ENCODE measurements at places on chromosomes 7 and 10. TPM values are rescaled to one million over a fixed set of nuclear protein-coding genes. Genes with fewer than 3 reads are reported as not detected.
A peak's percentile ranks its signal among the peaks of the same experiment; 100 is the strongest.

Gene AKR1C1
- total RNA-seq, result 72.2 TPM

GRCh38 chr7:6446838-6447580 lies 745 bp downstream of the DAGLB start:
- DNase-seq, result peak; percentile 85

DNA sequence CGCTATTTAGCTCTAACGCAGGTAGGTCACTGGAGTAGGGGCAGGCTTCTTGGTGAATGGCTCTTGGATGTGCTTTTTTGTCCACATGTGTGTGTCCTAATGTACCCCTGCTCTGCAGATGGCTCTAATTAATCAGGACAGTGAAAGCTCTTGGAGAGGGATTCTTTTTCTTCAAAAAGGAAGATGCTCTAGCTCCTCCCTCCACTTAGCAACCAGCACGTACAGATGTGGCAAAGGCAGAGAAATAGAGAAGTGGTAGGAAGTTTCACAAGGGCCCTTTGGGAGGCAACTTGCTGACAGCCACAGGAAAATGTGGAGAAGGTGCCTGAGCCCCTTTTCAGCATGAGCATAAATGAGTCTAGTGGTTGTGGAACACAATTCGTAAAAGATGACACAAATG lies 221.7 kb downstream of the PLXNA4 start:
- DNase-seq, result no peak

Gene CH25H
- 8.2 TPM for total RNA-seq

GRCh38 chr10:119031496-119032059 lies 2.1 kb downstream of the NANOS1 start:
- DNase-seq, result peak; percentile 74

GRCh38 chr10:23442936-23443335 lies 4.1 kb downstream of the OTUD1 start:
- peak; percentile 63 for DNase-seq

GRCh38 chr7:151889406-151890354 lies 12.8 kb upstream of the PRKAG2 start:
- DNase-seq, result no peak

Gene CCL26
- 1.3 TPM for total RNA-seq

DNA sequence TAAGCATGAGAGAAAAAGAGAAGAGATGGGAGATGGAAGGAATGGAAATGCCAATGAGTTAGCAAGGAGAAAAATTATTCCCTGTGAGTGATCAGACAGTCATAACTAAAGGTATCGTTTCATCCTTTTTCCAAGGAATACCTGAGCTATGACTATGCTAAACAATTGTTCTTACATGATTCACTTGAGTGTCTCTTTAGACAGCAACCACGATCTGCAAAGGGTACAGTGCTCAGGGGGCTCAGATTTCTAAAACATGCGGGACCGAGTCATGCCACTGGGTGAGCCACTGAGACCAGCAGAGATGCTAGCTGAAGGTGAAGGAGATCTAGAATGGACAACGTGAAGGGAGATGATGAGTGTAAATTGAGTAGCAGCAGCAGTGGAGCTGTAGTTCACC lies 78.0 kb upstream of the CTTNBP2 start:
- no peak for DNase-seq

DNA sequence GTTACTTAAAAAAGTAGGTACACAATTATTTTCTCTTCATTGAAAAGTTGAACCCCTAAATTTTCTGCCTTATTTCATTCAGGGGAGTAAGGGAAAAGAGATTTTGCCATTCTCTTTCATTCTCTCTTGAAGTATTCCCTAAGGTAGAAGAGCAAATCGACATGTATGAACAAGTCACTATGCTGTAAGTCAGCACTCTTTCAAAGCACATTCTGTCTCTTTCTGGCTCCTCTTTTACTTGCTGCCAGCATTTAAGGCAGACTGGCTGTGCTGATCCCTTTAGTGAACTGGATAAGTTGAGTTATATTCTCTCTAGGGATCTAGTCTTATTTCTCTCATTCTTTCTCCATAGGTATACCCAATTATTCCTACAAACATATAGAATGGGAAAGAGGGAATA lies 222.3 kb upstream of the ZWINT start:
- no peak for DNase-seq

Gene RASA4
- 6.2 TPM for total RNA-seq

Gene HOXA9
- under 0.01 TPM for total RNA-seq

DNA sequence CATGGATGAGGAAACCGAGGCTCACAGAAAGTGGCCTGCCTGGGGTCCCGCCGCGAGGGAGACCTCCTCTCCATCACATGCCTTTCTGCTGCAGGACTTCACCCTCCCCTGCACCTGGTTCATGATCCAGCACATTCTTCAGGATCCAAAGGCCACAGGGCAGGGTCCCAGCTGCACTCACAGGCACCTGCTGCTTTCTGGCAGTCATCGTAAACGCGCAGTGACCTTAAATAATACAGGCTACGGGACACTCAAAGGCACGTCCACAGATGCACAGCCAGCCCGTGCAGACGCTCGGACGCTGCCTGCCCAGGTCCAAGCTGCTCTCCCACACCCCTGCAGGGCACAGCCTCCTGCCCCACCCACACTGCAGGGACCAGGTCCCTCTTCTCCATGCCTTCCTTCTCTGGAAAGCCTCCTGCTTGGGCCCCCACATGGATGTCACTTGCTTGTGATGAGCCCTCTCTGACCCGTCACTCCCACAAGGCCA lies 49.9 kb downstream of the CALML3 start:
- DNase-seq, result no peak

DNA sequence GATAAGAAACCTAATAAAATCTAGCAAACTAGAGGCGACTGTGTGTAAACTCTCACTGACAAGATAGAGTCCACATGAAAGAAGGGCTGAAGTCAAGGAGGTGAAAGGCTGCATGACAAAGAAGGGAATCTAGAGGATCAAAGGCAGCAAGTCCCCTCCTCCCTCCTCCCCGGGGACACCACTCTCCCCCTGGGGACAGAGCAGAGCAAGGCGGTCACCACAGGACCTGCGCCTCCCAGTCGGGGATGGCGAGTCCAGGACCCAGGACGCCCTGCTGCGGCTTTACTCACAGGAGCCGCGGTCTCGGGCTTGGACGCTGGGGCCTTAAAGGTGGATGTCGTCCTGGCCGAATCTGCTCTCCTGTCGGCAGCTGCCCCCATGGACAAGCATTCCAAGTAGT lies 22.4 kb downstream of the BRI3 start:
- no peak for DNase-seq

DNA sequence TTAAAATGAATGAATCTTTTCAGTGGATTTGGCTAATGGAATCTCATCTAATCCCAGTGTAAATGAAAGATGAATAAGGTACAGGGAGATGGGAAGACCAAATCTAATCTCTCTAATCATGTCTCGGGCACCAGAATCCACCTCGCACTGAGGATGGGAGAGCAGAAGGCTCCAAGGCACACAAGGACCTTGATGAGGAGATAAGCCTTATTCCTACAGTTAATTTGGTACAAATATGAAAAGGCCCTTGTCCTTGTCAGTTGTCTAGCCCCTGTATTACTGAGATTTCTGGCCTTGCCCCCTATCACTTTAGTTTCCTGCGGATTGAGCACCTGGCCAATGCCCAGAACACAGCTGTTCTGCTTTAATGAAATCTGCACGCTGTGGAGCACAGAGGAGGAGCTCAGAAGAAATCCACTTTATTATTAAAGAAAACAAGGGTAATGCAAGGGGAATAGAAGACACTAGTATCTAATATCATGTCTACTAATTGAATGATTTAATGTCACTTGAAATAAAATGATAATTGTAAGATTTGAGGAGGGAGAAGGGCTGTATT lies 321.4 kb upstream of the HGF start:
- DNase-seq, result no peak

Measured in fibroblast of lung (primary cell).